Foreskin keratinocyte (primary cell): ENCODE measurements at places on chromosomes 1 and 21.

GRCh38 chr1:57019236-57019839 lies 53.5 kb upstream of the C8B start:
- DNase-seq, result no peak

DNA sequence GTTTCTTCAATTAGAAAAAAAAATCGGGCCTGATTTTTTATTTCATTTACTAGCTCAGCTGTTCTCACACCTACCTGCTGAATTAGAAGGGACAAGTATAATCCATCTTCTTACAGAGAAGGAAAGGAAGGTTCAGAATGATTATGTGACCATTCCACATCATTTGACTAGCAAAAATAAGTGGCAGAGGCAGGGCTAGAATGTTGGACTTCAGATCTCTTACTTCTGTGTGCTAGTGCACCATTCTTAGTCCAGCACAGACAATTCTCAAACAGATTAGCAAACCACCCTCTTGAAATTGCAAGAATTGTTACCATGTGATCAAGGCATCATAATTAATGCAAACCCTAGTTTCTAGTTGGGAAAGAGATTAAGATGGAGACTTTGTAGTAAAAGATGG lies 32.7 kb downstream of the CTH start:
- DNase-seq, result no peak

DNA sequence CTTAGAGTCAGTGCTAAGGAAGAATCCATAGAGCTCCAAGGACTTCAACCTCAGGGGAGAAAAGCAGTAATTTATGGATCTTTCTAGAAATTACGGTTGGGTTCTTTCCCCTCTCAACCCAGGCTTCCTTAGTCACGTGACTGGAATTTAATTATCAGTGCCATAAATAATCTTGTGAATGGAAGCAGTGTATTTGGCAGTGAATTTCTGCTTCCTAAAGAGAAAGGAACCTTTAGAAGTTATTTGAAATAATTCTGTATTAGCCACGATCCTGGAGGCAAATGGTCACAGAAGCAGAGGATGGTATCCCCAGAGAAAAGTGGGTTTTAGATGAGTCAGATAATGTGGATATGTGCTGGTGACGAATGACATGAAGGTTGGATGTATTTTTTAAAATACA lies 89.6 kb downstream of the NFIA start:
- DNase-seq, result no peak

- no peak for DNase-seq
Observed at GRCh38 chr1:66739401-66740157, 12.7 kb upstream of the DYNLT5 start.

DNA sequence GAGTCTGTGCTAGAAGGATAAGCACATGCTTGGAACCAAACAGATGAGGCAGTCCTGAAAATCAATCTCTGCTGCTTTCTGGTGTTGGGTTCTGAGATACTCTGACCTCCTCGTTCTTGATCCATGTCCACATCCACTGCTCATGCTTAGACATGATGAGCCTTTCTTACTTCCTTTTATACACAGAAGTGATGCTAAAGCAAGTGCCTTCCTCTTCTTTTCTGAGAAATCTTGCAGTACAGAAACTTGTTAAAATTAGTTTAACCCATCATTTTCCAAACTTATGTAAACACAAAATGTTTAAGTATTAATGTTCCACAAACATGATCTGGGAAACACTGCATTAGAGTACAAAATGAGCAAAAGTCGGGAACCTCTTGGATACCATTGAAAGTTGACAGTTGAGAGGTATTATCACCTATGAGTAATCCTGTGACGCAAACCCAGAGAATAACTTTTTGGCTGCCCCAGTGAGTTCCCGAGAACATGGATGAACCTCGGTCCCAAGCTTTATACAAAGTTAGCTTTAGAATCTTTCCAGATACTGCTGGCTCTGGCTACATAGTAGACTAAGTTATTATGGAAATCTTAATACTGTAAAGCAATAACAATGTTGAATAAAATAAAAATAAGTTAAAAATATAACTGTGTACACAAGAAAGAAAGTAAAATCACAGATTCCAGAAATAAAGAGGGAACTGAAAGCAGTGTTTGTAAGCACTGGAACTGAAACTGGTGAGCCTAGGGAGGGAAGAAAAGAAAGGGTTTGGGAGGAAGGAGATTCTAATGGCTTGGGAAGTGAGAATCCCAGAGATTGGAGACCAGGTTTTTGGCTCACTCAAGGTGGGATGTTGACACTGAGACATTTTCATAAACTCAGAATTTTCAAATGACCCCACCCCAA lies 429.3 kb upstream of the RUNX1 start:
- DNase-seq, result no peak

GRCh38 chr1:92964998-92965397 lies 3.7 kb upstream of the DIPK1A start:
- DNase-seq, result no peak

GRCh38 chr1:220809704-220810103 lies 23.0 kb downstream of the MTARC1 start:
- no peak for DNase-seq

GRCh38 chr1:2925291-2925690 lies 96.0 kb upstream of the ACTRT2 start:
- no peak for DNase-seq

GRCh38 chr1:175875556-175875955 lies 132.2 kb upstream of the TNR start:
- DNase-seq, result no peak

GRCh38 chr1:24594328-24594598 lies 38.4 kb downstream of the NCMAP start:
- DNase-seq, result peak; percentile 85

GRCh38 chr1:22437573-22437972 lies 14.1 kb upstream of the ZBTB40 start:
- no peak for DNase-seq

- no peak for DNase-seq
Observed at GRCh38 chr1:81754424-81754823, 46.3 kb upstream of the ADGRL2 start.

DNA sequence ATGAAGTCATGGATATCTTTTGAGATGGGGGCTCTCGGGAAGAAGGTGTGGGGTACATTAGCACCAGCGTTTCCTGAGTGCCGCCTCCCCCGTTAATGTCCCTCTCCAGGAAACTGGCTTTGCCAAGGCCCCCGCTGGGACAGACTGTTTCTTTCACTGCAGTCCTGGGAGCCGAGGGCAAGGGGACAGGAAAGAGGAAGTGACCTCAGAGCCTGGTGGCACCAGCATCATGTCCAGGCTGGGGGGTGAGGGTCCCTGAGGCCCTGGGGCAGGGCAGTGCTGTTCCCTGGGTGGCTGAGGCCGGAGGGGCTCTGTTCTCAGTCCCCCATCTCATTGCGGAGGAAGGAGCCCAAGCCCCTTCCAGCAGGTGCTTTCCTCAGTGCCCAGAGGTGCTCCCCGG lies 5.8 kb downstream of the PFKL start:
- DNase-seq, result no peak

- no peak for DNase-seq
Observed at GRCh38 chr1:150235294-150235851, 539 bp downstream of the ANP32E start.

GRCh38 chr1:154155251-154155650 lies 378 bp upstream of the NUP210L start:
- DNase-seq, result no peak

DNA sequence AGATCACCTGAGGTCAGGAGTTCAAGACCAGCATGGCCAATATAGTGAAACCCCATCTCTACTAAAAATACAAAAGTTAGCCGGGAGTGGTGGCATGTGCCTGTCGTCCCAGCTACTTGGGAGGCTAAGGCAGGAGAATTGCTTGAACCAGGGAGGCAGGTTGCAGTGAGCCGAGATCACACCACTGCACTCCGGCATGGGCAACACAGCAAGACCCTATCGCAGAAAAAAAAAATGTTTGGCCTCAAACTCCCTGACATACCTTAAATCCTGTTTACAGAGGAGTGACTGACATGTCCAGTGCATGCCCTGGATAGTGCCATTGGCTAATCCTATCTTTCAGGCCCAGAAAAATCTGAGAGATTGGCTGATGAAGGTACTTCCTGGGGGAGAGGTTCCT lies 11.8 kb downstream of the DCLRE1B start:
- no peak for DNase-seq

GRCh38 chr1:47568763-47569162 lies 130.9 kb downstream of the FOXD2 start:
- DNase-seq, result no peak

- DNase-seq, result no peak
Observed at GRCh38 chr1:20148571-20149500, 9.7 kb downstream of the PLA2G2F start.
